ENCODE measurements at places on chromosomes 13 and 19.

GRCh38 chr13:94088742-94089141 is 390.7 kb downstream of the DCT start:
- no peak for DNase-seq

GRCh38 chr19:48484931-48485612 is 15.9 kb downstream of the CYTH2 start:
- no peak for DNase-seq

GRCh38 chr13:20637811-20638210 is 65.7 kb upstream of the IL17D start:
- no peak for DNase-seq

DNA sequence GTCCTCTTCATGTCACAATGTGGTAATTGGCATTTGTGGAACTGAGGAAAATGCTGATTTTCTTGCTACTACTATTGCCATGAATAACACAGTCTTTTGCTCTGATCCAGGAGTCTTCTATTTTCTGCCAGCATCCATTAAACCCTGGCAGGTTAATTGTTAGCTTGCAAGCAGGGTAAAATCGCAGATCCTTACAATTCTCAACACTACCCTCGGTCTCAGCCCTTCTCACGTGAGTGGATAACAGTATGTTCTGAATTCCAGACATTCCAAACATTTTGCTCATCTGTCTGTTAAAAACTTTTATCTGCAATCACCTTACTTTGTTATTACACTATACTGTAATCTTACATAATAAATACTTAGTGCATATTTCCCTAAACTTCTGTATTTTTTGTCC is 251.3 kb upstream of the ATXN8OS start:
- DNase-seq = no peak

DNA sequence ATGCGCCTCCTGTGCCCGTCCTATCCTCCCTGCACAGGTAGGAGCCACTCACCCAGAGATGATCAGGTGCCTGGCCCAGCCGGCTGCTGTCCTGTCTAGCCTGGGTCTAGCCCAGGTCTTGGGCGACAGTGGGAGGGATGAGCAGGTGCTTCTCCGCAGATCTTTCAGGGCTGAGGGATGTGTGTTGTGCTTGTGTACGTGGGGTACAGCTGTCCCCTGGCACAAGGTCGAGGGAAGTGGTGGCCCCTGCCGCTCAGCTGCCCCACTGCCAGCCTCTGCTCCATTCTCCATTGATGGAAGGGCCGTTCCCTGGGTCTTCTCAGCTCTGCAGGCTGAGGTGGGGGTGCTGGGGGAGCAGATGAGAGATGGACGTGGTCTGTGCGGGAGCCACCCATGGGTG is 13.0 kb downstream of the WTIP start:
- DNase-seq = no peak

DNA sequence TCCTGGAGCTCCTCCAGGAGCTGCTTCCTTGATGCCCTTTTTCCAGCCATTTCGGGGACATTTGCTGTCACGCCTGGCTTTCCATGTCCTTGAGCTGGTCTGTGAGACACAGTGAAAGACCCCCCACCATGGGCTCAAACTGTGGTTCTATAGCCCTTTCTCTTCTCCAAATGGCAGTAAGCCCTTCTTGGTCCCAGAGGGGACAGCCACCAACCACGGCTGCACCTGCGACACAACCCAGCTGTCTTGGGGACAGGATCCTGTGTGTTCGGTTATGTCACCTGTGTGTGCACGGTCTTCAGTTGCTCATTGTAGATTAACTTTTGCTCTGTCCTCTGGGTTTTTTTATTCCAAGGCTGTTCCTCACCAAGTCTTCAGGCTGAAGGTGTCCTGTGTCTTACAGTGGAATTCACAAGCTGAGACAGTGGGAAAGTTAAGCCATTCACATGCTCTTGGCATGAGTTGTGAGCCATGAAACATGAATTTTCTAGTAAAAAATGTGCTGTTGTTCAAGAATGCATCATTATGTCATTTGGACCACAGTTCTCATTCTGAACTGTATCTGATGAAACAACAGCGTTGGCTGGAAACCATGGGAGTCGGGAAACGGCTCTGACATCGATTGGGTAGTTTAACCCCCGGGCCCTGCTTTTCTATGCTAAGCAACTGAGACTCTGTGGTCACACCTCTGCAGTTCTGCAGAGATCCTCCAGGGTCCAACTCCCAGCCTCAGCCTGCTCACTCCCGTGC is 129.5 kb upstream of the MCF2L start:
- DNase-seq = no peak

DNA sequence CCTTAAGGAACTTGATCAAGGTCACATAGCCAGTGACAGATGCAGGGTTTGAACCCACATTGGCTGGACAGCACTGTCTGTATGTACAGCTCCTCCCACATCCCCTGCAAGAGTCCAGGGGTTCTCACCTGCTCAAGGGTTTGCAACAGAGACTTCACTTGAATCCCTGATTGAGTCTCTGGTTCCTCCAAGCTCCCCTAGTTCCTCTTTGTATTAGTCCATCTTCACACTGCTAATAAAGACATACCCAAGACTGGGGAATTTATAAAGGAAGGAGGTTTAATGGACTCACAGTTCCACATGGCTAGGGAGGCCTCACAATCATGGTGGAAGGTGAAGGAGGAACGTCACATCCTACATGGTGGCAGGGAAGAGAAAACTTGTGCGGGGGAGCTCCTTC is 72.8 kb upstream of the CLDN10 start:
- no peak for DNase-seq

GRCh38 chr19:10256551-10256950 is 4.5 kb downstream of the MRPL4 start:
- no peak for DNase-seq

GRCh38 chr19:18418483-18419194 is 559 bp upstream of the SSBP4 start:
- DNase-seq = peak; percentile 86

DNA sequence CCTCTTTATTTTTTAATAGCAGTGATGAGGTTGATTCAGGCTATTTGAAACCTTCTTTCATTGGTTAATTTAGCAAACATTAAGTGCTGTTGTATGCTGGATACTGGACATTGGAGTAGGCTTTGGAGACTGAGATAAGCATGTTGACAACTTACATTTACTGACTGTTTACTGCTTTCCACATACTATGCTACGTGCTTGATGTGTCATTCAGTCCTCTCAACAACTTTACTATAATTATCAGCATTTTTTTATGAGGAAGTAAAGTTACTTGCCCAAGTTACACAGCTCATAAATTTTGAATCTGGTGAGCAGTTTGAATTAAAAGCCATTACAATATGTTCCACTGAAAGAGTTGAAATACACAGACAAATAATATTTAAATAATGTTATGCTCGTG is 83.8 kb downstream of the GJA3 start:
- no peak for DNase-seq

- DNase-seq = no peak
These were observed 47.4 kb downstream of the SMAD9 start for GRCh38 chr13:36872621-36873020.

DNA sequence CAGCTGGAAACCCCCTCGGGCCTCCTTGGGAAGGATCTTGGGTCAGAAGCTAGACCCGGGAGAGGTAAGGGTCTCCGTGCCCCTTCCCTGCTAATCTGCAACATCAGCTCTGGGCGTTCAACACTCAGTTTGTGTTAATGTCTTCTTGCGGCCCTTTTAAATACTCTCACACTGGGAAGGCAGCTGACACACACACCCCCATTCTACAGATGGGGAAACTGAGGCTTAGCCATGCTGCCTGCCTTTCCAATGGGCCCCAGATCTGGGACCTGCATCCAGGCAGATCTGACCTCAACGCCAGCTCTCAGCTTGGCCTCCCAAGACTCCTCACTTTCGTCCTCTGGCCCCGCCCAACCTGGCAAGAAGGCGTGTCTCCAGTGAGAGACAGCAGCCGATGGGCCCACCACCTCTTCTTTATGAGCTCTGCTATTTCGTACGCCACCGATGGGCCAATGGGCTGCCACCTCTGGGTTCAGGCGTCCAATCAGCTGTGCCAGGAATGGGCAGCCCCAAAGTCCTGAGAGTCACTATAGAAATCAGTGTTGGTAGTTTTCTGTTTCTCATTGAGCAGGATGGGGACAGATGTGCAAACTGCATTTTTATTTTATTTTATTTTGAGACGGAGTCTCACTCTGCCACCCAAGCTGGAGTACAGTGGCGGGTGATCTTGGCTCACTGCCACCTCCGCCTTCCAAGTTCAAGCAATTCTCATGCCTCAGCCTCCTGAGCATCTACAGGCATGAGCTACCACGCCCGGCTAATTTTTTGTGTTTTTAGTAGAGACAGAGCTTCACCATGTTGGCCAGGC is 43.8 kb downstream of the DNM2 start:
- no peak for DNase-seq

DNA sequence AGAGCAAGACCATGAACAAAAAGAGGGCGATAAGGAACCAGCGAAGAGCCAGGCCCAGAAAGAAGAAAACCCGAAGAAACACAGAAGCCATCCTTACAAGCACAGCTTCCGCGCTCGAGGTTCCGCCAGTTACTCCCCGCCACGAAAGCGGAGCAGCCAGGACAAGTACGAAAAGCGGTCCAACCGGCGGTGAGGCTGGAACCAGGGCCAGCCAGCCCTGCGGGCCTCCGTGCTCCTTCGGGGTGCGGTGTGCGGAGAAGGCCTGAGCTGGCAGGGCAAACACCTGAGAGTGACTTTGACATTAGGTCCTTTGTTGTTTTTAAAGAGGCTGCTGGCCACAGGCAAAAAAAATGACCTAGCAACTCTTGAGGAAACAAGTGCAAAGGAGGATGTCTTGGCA is 44.1 kb downstream of the POLR1D start:
- no peak for DNase-seq

GRCh38 chr13:109610517-109610916 is 175.9 kb downstream of the IRS2 start:
- DNase-seq = no peak

All from coronary artery (tissue), 2 donors.